ENCODE measurements at places on chromosomes 3 and 15. TPM values are rescaled to one million over a fixed set of nuclear protein-coding genes. Genes with fewer than 3 reads are reported as not detected.

Gene CPN2
- total RNA-seq = not detected

Gene FHIT
- total RNA-seq = 2.0 TPM

Gene ST3GAL6
- total RNA-seq = 7.2 TPM

Gene CHAC1
- 1.4 TPM for total RNA-seq

Gene OSTN
- total RNA-seq = not detected

Gene SKOR1
- total RNA-seq = under 0.01 TPM

Gene CLDN1
- 0.13 TPM for total RNA-seq

Gene CEP19
- total RNA-seq = 5.6 TPM

Gene DUOX1
- total RNA-seq = not detected

Gene CPNE9
- total RNA-seq = not detected
